Testis (tissue), 5 donors: ENCODE measurements at places on chromosomes 3 and 15. TPM values are rescaled to one million over a fixed set of nuclear protein-coding genes. Genes with fewer than 3 reads are reported as not detected.

- H3K4me1 ChIP-seq = no peaks in the 10 kb centered on the region
- no peak overlapping the region for H3K4me3 ChIP-seq
- no peaks in the 10 kb centered on the region for H3K36me3 ChIP-seq
- H3K27me3 ChIP-seq = no peaks in the 10 kb centered on the region
- no peak overlapping the region for H3K27ac ChIP-seq
- no peak for DNase-seq
These were observed 32.9 kb downstream of the WNT7A start for GRCh38 chr3:13846716-13847570.

DNA sequence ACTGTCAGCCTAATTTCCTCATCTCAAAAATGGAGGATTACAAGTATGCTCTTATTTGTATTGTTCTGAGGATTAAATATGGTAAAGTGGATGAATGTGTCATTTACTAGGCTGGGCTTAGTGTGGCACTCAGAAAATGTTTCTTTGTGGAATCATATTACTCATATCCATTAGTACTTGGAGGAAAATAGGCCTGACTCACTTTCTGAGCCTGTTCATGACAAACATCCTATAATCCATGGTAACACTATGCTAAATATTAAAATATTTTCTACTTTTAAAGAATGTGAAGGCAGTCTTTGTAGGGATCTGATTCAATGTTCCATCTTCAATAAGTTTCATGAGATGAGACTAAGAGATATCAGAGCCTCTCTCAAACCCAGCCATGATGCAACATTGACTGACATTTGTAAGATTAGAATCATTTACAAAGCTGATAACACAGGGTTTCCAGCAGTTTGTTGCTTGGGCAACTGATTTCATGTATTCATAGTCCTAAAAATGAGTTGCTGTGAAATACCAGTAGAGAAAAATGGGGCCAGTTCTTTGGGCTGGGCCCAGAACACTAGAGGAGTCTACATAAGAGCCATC is 1048.5 kb downstream of the NTRK3 start:
- no peaks in the 10 kb centered on the region for H3K4me1 ChIP-seq
- no peak overlapping the region for H3K27ac ChIP-seq
- no peak overlapping the region for H3K4me3 ChIP-seq
- no peak for DNase-seq

The ETV5 gene
- total RNA-seq = 22.4 TPM

The GABRB3 gene
- total RNA-seq = 16.2 TPM

DNA sequence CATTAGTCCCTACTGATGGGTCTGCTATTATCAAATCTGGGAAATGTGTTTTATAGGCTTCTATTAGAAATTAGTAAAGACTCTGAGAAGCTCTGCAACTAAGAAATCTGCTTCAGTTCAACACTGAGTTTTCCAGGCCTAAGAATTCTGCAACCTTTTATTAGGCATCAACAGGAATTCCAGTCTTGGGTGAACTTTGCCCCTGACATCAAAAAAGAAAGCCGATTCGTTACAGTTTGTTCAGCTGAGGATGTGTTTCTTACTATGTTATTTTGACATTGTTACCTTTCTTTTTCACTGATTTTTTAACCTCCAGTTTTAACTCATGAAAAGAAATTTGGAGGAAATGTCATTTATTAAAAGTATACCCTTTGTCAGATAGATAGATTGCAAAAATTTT is 131.5 kb upstream of the KCNH8 start:
- H3K27me3 ChIP-seq = no peaks in the 10 kb centered on the region
- DNase-seq = no peak
- no peak overlapping the region for H3K4me3 ChIP-seq
- no peaks in the 10 kb centered on the region for H3K36me3 ChIP-seq
- no peaks in the 10 kb centered on the region for H3K4me1 ChIP-seq
- no peak overlapping the region for H3K27ac ChIP-seq
